DMS153 (cell line): ENCODE measurements at places on chromosomes 4 and X.

DNA sequence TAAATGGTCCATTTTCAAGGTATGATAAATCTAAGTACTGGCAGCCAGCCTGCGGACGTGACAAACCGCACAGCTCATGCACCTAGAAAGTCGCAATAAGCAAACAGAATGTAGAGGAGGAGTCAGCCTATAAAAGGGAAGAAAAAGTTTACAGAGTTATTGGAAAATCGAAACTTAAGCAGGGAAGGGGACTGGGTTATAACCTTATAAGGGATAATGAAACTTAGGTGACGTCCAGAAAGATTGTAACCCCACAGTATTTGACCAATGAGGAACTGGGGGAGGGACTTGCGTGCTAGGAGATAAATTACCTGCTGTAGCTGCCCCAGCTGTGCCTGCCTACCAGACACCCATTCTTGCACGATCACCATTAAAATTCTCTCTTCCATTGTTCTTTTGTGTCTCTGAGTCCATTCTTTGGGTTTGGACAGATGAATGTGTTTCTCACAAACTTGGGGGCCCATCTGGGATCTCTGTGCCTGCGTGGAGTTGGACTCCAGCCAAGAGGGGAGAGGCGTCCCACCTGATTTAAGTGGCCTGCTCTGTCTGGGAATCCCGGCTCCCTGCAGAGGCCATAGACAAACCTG, 61.0 kb downstream of the ZCCHC12 start:
- no peak for DNase-seq

GRCh38 chr4:6177587-6178197, 22.7 kb downstream of the JAKMIP1 start:
- no peak for DNase-seq

- DNase-seq, result no peak
Observed at GRCh38 chr4:16192057-16192456, 34.2 kb downstream of the TAPT1 start.

- DNase-seq, result peak; percentile 12
Observed at GRCh38 chr4:152935143-152935542, 980 bp upstream of the FHDC1 start.

DNA sequence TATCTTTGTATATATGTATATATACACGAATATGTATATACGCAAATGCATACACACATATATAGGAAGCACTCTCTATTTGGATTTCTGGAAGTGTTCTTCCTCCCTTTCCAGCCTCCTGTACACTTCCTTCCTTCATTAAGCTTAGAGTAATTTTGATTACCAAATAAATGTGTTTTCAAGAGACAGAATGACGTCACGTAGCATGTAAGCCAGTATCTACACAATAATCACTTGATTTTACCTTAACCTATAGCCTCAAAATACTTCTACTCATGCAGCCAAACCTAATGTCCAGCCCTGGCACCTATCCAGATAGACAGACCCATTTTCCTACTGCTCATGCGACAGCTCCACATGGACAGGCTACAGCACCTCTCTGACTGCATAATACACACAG, 29.9 kb downstream of the MAGEA10 start:
- DNase-seq, result no peak

- no peak for DNase-seq
Observed at GRCh38 chrX:13050151-13050550, 5.7 kb upstream of the FAM9C start.

- DNase-seq, result no peak
Observed at GRCh38 chr4:40953283-40954087, 203.7 kb downstream of the NSUN7 start.

DNA sequence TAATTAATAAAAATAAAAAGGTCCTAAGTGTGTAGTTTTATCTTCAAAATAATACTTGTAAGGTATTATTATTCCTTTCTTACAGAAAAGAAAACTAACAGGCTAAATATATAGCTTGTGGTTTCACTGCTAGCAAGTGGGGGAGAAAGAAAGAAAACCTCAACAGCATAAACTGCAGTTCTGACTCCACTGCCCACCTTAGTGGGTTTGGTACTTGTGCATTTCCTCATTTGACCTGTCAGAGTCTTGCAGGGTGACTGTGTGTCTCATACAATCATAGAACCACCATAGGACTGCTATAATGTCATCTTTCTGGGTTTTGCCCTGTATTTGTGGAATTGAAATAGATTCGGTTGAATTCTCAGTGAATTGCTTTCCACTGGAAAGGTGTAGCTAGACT, 94.7 kb upstream of the PUDP start:
- no peak for DNase-seq

DNA sequence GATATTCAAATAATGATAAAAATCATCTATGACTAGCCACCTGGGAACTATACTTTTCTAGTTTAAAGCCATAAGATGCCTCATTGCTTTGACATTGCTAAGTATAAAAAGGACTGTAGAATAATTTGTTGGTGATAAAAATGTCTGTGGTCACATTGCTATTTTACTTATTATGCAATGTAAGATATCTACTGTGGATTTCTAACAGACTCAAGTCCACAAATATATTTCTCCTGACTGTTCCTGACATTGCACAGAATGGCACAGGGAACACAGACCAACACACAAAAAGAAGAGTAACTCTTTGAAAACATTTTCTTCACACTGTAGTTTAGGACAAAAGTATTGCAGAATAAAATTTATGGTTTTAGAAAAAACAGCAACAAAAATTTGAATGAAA, 2.2 kb upstream of the TMPRSS11E start:
- DNase-seq, result no peak

DNA sequence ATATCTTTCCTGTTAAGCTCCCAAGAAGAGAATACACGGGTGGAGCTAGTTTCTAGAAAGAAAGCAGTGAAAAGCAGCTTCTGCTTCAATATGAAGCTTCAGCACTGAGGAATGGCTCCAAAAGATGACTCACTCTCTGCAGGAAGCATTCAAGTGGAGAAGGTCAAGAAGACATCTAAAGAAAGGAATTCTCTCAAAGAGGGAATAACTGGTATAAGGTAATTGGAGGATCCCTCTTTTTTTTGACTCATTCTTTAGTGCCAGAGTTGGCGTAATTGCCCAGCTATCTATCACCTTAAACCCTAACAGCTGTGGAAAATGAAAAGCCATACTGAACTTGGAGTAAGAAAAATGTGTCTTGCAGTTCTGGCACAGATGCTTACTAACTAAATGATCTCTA, 3.5 kb downstream of the EDA2R start:
- DNase-seq, result no peak

DNA sequence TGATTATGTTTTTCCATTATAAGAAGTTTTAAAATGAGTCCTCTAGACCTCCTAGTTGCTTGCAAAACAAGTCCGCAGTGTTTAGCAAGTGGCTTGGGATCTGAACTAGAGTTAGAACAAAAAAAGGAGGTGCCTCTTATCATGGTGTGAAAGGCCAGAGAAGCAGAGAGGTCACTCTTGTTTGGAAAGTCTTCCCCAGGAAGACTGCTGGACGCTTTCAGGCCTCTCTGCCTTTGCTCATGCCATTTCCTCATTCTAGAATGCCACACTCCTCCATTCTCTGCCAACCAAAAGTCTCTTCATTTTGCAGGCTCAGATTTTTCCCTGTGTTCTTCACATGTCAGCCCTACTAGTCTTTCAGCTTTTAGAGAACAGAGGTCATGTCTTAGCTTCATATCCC, 14.9 kb downstream of the PARM1 start:
- no peak for DNase-seq

DNA sequence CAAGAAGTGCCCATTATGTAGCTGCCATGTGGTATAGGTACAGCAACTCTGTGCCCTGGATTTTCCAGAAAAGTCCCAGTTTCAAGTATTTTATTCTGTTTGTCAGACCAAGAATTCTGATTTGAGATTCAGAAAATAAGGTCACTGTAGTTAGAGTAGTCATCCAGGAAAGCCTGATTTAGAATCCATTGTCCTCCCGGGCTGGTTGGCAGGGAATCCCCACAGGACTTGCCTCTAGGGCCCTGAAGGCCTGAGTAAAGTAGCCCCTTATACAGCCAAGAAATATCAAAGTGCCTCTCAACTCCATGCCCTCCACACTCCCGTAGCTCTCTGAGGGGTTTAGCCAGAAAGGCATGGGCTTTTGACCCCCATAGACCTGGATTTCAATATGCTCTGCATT, 36.3 kb downstream of the RTL5 start:
- DNase-seq, result no peak

- DNase-seq, result no peak
Observed at GRCh38 chrX:101252634-101253033, 33.0 kb downstream of the DRP2 start.

DNA sequence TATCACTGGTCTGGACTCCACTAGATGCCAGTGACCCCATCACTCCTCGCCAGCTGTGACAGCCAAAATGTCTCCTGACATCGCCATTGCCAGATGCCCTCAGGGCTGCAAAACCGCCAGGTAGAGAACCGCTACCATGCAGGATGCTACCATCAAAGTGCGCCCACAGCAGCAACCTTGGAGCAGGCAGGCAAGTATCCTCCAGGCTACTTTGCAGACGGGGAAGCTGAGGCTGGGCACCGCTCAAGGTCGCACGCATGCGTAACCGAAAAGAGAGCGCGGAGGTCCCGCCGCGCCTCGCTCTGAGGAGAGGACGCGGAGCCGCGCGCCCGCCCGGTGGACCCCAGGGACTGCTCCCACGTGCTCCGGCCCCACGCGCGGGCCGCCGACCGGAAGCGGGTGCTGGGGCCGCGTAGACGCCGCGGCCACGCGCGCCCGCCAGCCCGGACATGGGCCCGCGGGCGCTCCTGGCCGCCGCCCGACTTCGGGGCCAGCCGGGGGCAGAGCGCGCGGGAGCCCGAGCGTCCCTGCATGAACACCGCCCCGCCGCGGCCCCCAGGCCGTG, at the start of gene STS:
Gene STS, plus strand, starts transcription at position 300 of the 565 bp plus-strand sequence. CDS start 105,488 bp downstream, outside the sequence.
- DNase-seq, result no peak

- DNase-seq, result no peak
Observed at GRCh38 chr4:165201806-165202205, 5.6 kb upstream of the KLHL2 start.

GRCh38 chrX:65488495-65488894, 46.1 kb downstream of the LAS1L start:
- no peak for DNase-seq

- peak; percentile 38 for DNase-seq
Observed at GRCh38 chr4:181319629-181320028, 923.6 kb upstream of the TENM3 start.

GRCh38 chr4:2882341-2882740, 38.7 kb downstream of the ADD1 start:
- DNase-seq, result no peak

DNA sequence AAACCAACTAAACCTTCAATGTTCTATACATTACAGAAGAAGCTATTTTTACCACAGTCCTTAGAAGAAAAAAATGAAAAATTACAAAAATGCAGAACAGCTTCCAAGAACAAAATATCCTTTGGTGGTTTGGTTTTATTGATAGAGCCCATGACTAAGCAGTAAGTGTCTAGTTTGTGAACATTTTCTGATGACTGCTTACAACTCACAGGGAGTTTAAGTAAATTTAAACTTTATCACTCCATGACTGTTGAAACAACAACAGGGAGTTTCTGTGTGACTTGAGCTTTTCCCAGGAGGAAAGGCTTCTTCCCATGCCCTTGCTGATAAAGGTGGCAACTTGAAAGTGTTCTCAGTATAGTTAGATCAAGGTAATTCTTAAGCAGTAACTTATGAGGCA, 2.9 kb downstream of the PF4 start:
- no peak for DNase-seq

- no peak for DNase-seq
Observed at GRCh38 chrX:155880586-155881157, 473 bp upstream of the VAMP7 start.

GRCh38 chr4:152109531-152110509, 349.0 kb upstream of the GATB start:
- DNase-seq, result no peak

GRCh38 chr4:150236626-150237025, 158.4 kb downstream of the DCLK2 start:
- no peak for DNase-seq

DNA sequence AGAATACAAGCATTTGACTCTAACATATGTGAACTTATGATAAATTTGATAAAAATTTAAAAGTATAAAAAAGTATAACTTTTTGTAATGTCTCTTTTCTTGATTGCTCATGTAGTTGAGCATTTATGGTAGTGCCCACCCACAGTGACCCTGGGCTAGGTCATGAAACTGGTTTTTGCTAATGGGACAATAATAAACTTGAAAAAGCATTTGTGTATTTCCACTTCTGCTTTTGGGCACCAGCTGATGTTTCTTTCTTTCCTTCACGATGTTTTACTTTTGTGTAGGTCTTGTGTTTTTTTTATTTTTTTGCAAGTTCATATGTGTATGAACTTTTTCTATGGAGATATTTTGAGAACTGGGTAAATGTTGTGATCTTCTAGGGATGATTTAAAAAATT, 313.1 kb downstream of the CBLL2 start:
- no peak for DNase-seq

GRCh38 chr4:161404346-161405110, 759.3 kb downstream of the FSTL5 start:
- no peak for DNase-seq

DNA sequence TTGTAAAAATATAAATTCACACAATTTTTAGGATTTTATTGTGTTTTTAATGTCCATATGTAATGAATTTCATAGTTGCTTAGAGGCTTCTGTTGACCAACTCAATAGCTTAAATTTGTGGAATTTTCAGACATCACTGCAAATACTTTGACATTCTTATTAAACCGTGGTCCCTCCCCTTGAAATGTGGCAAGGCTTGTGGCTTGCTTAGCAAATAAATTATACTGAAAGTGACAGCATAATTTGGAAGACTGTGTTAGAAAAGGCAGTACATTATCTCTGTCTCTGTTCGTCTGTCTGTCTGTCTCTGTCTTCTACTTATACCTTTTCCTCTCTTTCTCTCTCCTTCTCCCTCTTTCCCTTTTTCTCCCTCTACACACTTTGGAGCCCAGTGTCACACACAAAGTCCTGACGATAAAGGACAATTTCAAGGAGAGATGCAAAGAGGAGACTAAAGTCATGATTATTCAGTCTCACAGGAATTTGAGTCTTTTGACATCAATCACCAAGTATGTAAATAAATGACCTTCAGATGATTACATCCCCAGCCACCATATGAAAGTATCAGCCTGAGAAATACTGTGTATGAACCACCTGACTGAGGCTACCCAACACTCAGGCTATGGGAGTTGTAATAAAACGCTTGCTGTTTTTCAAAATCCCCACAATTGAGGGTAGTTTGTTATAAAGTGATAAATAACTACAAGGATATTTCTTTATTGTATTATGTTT, 21.0 kb upstream of the UGT2B7 start:
- no peak for DNase-seq
